ENCODE measurements at places on chromosomes 7 and 10. TPM values are rescaled to one million over a fixed set of nuclear protein-coding genes. Genes with fewer than 3 reads are reported as not detected.

BTBD16 gene
- polyA plus RNA-seq = 0.60 TPM

- no peak for DNase-seq
Observed at GRCh38 chr7:84136336-84136735, 58.3 kb downstream of the SEMA3A start.

GRCh38 chr10:123425680-123426079 lies 240.5 kb upstream of the GPR26 start:
- DNase-seq = no peak

FAM241B gene
- polyA plus RNA-seq = 11.4 TPM

CFAP69 gene
- polyA plus RNA-seq = 15.5 TPM

- no peak for DNase-seq
Observed at GRCh38 chr10:6011558-6011957, 34.2 kb upstream of the IL15RA start.

DNA sequence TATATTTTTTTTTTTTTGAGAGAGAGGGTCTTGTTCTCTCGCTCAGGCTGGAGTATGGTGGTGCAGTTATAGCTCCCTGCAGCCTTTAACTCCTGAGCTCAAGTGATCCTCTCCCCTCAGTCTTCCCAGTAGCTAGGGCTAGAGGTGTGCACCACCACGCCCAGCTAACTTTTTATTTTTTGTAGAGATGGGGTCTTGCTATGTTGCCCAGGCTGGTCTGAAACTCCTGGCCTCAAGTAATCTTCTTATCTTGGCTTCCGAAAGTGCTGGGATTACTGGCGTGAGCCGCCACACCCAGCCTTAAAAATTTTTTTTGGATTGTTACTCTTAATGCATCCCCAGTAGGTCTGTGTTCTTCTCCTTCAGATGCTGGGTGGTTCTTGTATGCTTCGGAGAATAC lies 4.2 kb downstream of the UBTD1 start:
- DNase-seq = no peak

CCDC172 gene
- not detected for polyA plus RNA-seq

DNA sequence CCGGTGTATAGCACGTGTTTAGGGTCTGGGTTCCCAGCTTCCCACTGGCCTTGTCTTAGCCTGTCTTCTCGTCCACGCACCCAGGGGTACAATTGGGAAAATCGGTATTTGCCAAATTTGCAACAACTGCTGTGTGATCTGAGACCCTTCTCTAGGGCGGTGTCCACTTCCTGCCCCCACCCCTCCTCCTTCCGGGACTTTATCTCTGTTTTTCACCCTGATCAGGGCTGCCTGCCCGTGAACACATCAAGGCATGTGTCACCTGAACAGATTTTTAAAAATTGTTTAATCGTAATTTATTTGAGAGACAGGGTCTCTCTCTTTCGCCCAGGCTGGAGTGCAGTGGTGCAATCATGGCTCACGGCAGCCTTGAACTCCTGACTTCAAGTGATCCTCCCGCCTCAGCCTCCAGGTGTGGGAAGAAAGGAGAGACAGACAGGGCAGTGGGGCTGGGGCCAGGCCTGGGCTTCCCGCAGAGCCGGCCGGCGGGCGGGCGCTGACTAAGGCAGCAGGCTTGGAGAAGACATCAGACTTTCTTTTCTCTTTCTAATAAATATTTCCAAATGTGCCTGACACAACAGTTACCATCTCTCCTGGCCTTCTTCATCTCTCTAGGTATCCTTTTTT lies 27.5 kb downstream of the ELFN1 start:
- DNase-seq = no peak

- DNase-seq = no peak
Observed at GRCh38 chr10:81177651-81178244, 640.0 kb downstream of the SH2D4B start.

OR13A1 gene
- polyA plus RNA-seq = not detected

AMZ1 gene
- polyA plus RNA-seq = 0.29 TPM

GRCh38 chr10:556971-557637 lies 132.4 kb downstream of the DIP2C start:
- no peak for DNase-seq

GRCh38 chr10:98389398-98389797 lies 25.6 kb downstream of the PYROXD2 start:
- DNase-seq = no peak

- DNase-seq = no peak
Observed at GRCh38 chr7:10930551-10930950, 43.1 kb upstream of the PHF14 start.

SGPL1 gene
- 66.8 TPM for polyA plus RNA-seq

DNA sequence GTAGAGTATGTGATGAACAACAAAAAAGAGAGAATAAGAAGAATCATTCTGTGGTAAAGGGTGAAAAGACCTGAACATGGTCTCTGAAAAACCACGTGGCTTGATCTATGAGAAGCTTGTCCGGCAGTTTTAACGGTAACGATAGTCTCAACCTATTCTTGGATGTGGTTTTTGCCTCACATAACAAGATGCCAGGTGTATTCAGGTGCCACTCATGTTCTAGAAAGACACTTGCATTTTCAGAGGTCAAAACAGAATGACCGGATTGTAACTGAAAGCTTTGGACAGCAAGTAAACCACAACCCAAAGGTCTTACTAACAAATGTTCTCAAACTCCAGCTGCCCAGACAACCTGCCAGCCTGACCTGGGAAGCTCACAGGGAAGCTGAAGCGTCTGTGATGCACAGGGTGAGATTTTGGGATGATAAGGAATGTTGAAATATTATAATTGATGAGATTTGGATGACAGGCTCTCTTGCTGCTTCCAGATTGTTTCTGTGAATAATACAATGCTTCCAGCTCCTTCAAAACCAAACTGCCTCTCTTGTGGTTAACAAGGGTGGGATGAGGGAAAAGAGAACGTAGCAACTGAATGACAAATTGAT lies 137.4 kb upstream of the GRB10 start:
- DNase-seq = no peak

C7orf33 gene
- polyA plus RNA-seq = not detected

DNA sequence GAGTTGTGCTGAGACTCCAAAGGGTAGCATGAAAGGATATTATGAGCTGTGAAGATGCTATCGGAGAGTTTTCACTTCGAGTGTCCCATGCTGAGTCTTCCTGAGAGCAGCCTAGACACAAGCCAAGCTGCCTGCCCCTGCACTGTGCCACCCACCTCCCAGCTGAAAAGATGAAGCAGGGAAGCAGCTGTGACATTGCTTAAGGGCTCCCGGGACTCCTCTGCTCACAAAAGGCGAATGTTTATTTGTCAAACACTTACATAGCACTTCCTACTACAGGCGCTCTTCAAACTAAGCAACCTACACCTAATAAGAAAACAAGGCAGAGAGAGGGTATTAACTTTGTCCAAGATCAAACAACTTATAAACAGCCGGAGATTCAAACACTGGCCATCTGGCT lies 95.6 kb downstream of the OSBPL3 start:
- DNase-seq = no peak

EZH2 gene
- 37.7 TPM for polyA plus RNA-seq

ANKRD22 gene
- polyA plus RNA-seq = 0.37 TPM

GRCh38 chr10:48974510-48975156 lies 35.0 kb upstream of the LRRC18 start:
- no peak for DNase-seq

- no peak for DNase-seq
Observed at GRCh38 chr7:95322396-95322795, 1.9 kb downstream of the PON1 start.

DNA sequence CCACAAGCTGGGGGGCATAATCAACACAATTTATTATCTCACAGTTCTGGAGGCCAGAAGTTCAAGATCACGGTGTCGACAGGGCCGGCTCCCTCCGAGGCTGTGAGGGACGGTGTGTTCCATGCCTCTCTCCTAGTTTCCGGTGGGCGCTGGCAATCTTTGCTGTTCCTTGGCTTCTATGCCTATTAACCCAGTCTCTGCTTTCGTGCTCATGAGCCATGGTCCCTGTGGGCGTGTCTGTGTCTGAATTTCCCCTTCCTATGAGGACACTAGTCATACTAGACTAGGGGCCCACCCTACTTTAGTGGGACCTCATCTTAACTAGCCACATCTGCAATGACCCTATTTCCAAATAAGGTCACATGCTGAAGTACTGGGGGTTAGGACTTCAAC lies 29.4 kb downstream of the HIPK2 start:
- no peak for DNase-seq

DNA sequence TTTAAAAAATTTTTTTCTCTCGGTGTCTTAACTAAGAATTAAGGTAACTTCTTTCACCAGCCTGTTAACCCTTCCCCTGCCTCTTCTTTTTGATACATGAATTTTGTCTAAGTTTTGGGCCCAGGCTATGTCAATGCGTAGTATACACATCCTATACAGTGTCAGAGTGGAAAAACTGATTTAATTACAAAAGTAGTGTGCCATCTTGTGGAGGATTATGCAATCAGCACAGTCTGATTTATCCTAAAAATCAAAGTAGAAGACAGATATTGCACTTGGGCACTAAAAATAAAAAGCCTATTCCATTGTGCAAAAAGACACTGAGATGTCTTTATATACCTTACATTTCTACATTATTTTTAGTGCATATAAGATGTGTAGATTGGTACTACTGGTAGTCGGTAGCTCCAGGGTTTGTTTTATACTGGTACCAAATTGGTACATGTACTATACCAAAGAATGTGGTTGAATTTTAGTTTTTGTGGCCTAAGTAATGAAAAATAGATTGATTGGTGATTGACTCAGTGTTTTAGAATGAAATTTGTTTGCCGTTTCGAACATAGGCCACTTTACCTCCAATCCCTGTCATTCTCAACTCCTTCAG lies 96.6 kb downstream of the MKLN1 start:
- no peak for DNase-seq

Measured in right renal cortex interstitium (tissue), 3 donors.